ENCODE measurements at places on chromosomes 4 and X.

- DNase-seq, result no peak
These were observed 304.1 kb upstream of the HAND2 start for GRCh38 chr4:173834151-173834550.

DNA sequence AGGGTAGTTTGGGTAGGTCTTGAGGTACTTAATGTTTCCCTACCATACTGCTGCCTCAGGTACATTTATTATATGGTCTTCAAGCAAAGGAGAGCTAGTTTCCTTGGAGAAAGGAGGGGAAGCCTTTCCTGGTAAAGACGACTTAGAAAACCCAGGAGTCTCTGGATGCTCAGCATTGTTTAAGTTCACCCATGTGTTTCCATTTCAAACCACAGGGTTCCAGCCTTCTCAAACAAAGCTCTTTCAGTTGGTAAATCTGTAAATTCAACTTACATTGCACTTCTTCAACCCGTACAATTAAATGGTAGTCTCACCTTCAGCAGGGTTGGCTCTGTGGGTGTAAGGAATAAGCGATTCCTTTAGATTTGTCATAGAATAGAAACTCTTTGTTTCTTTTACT is 111.9 kb upstream of the UNC5C start:
- DNase-seq, result no peak

DNA sequence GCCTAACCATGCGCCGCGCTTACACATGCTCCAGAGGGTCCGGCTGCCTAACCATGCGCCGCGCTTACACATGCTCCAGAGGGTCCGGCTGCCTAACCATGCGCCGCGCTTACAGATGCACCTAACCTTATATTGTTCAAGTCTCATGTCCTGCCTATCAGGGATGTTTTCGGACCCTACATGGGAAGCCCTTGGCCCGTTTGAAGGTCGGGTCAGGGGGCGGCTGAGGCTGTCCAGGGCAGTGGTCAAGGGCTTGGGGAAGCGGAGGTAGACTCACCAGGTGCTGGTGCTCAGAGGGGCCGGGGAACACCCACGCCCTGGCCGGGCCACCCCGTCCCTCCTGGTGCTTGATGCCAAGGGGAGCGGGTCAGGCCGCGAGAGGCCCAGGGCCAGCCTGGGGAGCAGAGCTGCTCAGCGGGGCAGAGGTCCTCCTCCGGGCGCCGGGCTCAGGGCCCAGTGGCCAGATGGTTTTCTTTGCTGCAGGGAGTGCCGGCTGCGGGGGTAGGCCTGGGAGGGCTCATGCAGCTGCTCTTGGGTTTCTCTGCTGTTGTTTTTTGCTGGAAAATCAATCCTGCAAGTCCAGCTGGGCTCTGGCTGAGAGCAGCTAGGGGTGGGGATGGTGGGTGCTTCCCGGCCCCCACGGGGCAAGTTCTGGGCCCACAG is 35.4 kb upstream of the SPON2 start:
- no peak for DNase-seq

GRCh38 chr4:15291122-15291521 is 136.7 kb upstream of the C1QTNF7 start:
- no peak for DNase-seq

DNA sequence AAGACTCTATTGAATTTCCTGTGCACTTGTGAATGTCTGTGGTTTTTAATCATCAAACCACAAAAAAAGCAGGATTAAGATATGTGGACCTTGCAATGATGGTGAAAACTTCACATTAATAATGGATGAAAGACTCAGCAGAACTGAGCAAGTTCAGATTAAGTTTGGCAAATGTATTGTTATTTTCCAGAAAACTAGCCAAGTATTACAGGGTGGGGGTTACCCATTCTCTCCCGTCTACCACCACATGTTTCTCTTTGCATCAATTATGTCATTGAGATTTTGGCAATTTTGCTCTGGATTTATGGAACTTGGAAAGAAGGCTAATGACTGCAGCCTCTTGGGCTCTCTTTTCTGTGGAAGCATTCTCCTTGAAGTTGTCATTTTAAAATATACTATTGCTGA is 577.1 kb downstream of the ANKRD50 start:
- no peak for DNase-seq

- DNase-seq, result no peak
These were observed 353.8 kb upstream of the PABPC5 start for GRCh38 chrX:91080822-91081221.

GRCh38 chr4:27154706-27155105 is 294.1 kb downstream of the STIM2 start:
- no peak for DNase-seq

- no peak for DNase-seq
These were observed 540.0 kb downstream of the SPRY1 start for GRCh38 chr4:123936621-123937043.

DNA sequence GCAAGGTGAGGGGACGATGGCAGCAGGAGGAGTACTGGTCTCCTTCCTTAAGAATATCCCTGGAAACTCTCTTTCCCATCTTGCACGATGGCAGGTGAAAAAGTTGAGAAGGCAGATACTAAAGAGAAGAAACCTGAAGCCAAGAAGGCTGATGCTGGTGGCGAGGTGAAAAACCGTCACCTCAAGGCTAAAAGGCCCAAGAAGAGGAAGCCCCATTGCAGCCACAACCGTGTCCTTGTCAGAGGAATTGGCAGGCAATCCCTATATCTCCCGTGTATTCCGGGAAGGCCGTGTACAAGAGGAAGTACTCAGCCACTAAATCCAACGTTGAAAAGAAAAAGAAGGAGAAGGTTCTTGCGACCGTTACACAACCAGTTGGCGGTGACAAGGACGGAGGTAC is 40.0 kb downstream of the CRLF2 start:
- no peak for DNase-seq

DNA sequence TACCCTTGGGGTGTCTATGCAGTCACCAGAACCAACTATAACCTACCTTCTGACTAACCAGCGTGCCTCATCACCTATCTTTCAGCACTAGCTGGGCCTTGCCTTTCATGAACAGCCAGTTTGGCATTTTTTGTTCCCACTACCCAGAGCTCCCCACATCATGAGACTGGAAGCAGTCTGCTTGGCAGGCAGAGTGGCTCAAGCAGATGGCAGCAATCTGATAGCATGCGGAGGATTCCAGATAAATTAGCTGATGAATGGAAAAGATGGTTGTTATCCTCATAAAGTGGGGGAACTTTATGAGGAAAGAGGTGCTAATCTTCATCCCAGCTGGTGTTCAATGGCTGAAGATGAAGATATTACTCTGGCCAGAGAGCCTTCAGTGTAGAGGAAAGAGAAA is 243.2 kb upstream of the EDA2R start:
- DNase-seq, result no peak

GRCh38 chr4:185020293-185020808 is 2.1 kb downstream of the HELT start:
- no peak for DNase-seq

DNA sequence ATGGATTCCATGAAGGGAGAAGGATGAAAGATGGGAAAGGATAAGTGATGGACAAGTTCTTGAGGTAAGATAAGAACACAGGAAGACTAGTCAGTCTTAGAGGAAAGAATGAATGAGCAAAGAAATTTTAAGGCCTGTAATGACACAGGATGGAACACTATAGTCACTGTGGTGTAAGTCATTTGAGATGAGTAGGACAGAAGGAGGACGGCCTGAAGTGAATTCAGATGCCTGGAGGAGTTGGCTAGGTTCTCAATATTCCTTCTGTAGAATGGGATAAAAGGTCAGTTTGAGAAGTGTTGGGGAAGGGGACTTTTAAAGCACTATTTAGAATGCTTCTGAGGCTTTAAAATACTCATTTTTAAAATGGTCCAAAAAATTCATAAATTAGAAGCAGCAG is 3.9 kb downstream of the MSMO1 start:
- DNase-seq, result no peak

DNA sequence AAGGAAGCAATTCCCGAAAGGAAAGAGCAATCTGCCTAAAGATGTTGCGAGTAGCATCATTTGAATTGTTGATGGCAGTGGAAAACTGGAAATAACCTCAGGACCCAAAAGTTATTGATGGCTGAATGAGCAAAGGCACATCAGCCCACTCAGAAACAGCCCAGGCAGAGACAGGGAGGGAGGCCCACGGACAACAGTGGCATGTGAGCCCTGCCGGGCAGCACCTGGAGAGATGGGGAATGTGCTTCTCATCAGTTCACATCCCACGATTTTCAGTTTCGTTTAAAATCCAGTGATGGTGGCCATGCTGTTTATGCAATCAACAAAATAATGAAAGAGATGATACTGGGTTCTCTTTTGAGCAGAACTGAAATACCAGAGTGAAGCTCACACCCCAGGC is 80.0 kb downstream of the JAKMIP1 start:
- no peak for DNase-seq

- DNase-seq, result no peak
These were observed 2532.5 kb downstream of the ARAP2 start for GRCh38 chr4:33711826-33712225.

- DNase-seq, result peak; percentile 28
These were observed 35.3 kb downstream of the FRMD7 start for GRCh38 chrX:132092439-132093065.

DNA sequence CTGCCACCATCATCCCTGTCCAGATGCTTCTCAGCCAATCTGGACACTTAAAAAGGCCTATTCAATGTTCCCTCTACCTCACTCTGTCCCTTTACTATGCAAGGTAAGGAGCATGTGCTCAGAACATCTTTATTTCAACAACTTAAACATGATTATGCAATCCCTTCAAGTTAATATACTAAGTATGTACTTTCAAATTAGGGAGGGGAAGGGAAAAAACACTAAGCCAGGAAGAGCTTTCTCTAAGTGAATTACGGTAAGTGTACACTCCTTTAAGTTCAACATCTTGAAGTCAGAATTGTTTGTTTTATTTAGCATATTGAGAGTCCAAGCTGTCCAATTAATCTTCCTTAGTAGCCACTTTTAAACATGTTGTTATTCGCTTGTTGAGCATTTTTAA is 14.1 kb downstream of the SLC10A7 start:
- DNase-seq, result no peak

DNA sequence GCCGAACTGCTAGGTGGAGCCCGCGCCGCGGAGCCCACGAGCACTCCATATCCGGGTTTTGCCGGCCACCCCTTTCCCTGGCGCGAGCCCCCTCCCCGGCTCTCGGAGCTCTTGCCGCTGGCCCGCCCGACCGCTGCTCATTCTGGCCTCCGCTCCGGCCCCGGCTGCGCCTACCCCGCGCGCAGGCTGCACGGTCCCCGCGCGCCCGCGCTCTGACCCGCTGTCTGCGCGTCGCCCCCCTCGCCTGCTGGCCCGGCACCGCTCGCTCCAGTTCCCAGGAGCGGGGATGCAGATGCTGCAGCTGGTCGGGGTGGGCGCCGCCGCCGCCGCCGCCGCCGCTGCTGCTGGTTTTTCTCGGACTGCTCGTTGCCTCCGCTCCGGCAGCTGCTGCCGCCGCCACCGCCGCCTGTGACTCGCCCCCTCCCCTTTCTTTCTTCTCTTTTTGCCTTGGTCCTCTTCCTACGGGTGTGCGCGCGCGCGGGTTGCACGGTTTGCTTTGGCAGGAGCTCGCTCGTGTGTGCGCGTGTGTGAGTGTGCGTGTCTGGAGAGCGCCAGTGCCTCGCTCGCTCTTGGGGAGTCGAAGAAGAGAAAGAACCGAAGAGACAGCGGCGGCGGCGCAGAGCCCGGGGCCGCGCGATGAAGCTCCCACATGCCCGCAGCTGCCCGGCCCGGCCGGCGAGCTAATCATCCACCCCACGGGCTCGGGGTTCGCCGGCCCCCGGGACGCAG is at the start of gene ADGRL3:
ADGRL3 (plus strand) TSS at position 140 of the 729 bp plus-strand sequence.
- DNase-seq, result no peak

GRCh38 chr4:94931626-94932025 is 173.9 kb downstream of the BMPR1B start:
- no peak for DNase-seq

DNA sequence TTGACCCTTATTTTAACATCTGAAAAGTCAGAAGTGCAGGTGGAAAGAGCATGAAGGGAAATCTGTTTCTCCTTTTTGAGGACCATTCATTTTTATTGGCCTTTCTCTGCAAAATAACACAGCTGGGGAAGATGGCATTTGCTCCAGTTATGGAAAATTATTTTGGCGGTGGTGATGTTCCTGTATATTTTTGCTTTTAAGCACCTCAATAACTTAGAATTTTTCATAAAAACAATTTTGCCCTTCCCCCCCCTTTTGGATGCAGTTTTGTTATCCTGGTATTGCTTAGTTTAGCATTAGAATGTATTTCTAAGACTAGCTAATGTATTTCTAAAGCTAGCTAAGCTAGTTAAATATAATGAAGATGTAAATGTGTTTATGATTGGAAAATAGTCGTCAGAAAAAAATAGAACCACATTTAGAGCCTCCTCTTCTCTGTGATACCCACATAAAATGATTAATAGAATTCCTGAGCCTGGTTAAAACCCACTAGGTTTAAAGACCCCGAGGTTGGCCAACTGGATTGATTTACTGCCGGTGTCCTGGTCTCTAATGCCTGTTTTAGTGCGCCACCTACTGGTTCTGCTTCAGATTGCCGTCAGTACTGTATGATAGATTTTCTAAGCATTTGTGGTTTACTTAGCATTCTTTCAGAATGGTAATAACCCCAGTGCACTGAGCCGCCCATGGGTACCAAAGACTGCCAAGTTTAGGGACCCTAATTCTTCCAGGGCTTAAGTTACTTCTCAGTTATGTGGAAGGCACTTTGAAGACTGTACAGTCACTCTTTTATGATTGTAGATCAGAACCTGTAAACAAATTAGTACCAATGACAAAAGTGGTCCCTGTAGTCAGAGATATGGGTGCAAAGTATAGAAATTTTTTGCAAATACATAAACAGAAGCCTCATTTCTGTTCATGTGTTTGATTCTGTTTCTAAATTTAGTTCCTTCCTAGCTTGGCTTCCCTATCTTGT is 11.4 kb downstream of the KLF3 start:
- DNase-seq, result peak; percentile 77

- no peak for DNase-seq
These were observed 6.3 kb downstream of the TMEM154 start for GRCh38 chr4:152673489-152673888.

GRCh38 chr4:163772238-163772637 is 277.7 kb downstream of the TMA16 start:
- DNase-seq, result no peak

DNA sequence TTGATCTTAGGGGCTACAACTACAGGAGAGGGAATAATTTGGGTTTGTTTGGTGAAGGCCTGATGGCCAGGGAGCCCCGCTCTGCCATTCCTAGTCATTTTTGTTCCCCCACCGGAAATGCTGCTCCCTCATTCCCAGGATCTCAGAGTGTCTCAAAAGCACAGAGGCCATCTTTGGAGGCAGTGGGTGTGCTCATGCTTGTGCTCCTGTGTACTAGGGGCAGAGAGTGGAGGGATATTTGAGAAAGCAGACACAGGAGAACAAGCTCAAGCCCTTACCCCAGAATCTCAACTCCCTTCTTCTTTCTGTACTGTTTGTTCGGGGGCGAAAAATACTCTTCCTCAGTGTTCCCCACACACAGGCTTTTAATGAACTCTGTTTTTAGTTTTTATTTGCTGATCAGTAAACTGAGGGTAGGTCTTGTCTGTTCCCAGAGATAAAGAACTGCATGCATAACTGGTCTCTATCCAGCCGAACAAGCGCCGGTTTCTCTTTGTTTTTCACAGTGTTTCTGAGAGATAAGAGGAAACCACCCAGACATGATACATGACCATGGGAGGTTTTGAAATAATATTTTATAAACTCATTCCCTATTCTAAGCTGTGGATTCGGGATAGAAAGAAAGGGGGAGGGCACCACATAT is 32.9 kb upstream of the XK start:
- DNase-seq, result no peak
